Endothelial cell of umbilical vein (primary cell): ENCODE measurements at places on chromosomes 2 and 18.

DNA sequence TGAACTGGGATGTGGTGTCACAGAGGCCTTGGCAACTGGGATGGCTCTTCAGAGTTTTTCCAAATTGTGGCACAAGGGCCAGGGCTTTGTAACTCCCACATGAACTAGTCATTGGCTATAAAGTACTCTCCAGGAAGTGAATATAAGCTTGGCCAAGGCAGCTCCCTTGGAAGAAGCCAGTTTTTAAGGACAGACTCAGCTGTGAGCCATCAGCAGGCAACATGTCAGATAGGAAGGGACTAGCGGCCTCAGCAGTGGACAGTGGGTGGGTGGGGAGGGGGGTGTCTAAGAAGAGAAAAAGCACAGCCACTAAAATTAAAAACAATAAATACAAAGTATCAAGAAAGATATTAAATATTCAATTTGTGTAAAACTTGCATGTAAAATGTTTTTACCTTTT lies 691.1 kb upstream of the PIK3C3 start:
- DNase-seq = no peak

- DNase-seq = no peak
Measured at GRCh38 chr2:144354953-144355352, 165.0 kb downstream of the ZEB2 start.

DNA sequence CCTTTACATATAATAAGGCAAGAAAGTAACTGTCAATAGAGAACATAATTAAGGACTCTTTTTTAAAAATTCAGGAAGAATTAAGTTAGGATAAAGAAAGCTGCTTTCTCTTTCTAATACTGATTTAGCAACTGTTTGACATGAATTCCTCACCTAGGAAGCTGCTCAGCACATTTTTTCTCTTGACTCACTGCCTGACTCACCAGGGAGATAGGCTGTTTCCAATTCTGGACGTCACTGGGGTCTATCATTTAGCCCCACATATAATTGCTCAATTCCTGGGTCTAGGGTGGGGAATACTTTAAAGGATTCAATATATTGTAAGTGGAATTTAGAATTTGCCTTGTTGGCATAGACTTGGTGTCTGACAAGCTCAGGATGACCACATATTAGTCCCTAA lies 50.8 kb upstream of the UGP2 start:
- DNase-seq = peak; percentile 37

DNA sequence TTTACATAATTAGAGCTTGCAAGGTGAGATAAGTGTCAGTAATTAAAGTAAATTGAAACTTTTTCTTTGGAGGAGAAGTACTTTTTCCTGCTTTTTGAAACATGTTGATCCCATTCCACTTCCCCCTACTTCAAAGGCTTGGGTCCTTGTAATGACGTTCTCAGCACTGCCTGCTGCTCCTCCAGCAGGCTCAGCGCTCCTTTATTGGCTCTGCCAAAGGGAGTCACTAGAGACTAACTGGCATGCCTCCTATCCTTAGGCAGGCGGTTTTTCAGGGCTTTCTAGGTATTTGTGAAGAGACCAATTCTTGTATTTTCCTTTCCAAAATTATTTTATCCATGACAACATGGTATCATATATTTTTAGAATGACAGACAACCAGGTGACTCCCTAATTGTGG lies 43.9 kb upstream of the ACADL start:
- DNase-seq = no peak

- no peak for DNase-seq
Measured at GRCh38 chr18:78688916-78689315, 290.7 kb upstream of the SALL3 start.

DNA sequence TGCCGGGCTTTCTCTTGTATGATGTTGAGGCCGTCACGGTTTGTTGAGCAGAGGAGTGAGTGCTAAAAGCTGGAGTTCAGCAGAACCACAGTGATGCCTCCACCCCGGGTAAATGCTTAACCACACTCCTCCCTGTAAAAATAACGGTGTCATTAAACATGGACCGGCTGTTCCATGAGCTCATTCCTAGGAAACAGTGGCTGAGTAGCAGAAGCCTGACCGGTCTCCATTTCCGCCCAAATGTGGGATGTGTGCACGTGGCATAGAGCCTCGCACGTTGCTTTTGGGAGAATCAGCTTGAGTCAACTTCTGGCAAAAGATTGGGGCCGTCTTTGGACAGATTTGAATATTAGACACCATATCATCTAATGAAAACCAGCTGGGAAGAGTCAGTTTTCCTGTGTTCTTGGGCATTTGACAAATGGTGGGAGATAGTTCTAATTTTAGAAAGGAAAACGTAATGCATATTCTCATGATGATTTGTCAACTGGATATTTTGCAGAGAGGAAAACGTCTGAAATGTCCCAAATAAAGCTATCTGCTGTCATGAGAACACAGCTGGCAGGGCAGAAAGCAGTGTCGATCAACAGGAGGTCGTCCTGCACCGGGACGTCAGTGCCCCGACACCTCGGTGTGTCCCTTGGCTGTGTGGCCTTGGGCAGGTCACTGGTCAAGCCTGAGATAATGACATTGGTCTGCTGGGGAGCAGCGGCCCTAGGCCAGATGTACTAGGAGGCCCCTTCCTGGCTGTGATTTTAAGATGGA lies 42.4 kb downstream of the LRRFIP1 start:
- no peak for DNase-seq

DNA sequence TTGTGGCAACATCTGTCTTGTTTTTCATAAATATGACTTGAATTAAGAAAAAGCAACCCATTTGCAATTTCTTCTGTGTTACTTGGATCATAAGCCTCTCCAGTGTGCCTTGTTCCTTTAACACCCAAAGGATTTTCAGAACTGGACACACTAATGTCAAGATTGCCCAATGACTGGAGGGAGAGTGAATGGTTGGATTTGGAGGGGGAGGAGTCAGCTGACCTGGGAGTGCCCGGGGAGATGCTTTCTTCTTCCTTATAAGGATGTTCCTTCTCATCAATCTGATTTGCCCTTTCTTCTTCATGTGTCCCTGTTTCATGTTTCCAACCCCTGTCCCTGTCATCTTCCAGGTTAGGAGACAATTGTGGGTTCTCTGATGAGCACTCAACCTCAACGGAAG lies 48.8 kb downstream of the ALPK2 start:
- no peak for DNase-seq

DNA sequence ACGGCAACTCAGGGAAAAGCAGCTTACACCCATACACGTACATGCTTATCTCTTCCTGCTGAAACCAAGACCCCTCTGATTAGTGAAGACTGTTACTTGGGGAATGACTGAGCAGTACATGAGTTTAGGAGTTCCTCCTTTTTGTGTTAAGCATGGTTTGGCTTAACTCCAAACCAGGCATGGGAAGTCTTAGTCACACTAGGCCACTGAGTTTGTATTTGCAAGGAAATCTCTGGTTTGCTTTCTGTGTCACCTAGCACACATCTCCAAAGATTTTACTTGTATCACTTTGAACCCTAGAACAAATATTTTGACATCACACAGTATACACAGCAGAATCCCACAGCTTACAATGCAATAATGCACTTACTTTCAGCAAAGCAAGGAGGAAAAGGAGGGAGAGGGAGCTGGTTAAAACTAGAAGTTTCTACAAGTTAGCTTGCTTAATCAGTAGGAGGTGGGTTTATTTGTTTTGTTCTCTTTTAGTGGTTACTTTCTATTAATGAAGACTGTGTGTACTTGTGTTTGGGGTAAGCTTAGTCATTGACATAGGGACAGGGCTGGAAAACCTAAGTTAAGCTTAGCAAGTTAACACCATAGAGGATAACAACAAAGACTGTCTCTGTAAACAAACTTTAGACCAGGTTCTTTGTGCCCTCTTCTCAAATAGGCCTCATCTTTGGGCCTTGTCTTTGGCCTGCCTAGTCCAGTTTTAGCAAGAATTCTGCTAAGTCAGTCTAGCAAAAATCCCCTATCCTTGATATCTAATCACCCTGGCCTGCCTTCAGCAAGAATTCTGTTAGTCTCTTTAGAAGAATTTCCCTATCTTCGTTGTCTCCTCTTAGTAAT lies 219.4 kb downstream of the MREG start:
- peak; percentile 97 for DNase-seq

DNA sequence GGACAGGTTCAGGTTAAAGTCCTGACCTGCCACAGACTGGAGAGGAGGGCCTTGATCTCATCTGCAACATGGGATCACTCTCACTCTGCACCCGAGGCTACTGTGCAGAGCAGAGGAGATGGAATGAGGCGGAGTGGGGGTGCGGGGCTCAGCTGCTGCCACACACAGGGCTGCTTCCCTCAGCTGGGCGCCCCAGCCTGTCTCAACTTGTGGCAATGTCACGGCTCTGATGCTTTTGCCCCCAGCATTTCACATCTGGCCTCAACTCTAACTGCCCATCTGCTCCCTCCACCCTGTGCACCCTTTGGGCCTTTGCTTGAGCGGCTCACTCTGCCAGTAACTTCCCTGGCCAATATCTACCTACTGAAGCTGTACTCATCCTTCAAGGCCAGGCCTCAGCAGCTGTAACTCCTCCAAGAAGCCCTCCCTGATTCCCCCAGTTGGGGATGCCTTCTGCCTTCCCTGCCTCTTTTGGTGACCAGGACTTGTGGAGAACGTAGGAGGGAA lies 70.3 kb downstream of the POLR1A start:
- DNase-seq = no peak

DNA sequence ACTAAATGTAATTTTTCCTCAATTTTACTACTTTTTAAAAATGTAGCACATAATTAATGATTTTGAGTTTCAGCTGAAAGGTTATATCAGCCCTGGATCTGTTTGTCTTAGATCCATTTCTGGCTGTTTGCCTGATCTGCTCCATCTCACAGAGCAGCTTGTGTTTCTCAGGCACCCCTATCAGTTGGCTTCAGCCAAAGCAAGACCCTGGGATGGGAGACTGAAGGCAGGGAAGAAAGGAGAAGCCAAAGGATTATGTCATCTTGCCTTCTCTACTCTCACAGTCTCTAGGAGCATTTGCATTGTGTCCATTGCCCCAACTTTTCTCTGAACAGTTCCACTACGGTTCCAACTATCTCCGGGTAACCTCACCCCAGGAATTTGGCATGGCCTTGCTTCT lies 110.5 kb downstream of the CCDC148 start:
- DNase-seq = no peak

DNA sequence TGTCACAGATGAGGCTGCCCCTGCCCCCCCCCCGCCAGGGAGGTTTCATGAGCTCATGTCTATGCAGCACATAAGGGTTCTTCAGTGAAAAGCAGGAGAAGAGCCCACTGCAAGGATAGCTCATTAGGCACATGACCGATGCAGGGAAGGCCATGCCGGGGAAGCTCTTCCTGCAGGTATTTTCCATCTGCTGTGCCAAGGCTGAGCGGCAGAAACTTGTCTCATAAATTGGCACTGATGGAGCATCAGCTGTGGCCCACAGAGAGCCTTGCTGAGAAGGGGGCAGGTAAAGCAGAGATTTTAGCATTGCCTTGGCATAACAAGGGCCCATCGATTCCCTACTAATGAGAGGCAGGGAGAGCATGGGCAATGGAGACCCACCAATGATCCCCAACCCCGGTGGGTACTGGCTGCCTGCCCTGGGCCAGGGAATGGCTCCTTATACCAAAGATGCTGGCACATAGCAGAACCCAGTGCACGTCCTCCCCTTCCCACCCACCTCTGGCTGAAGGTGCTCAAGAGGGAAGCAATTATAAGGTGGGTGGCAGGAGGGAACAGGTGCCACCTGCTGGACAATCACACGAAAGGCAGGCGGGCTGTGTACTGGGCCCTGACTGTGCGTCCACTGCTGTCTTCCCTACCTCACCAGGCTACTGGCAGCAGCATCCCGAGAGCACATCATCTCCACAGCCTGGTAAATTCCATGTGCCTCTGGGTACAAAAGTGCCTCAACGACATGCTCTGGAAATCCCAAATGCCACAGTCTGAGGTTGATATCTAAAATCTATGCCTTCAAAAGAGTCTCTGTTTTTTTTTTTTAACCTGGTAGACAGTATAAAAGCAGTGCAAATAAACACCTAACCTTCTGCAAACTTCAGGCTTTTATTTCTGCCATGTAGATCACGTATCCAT lies 41.4 kb downstream of the STEAP3 start:
- peak; percentile 49 for DNase-seq

DNA sequence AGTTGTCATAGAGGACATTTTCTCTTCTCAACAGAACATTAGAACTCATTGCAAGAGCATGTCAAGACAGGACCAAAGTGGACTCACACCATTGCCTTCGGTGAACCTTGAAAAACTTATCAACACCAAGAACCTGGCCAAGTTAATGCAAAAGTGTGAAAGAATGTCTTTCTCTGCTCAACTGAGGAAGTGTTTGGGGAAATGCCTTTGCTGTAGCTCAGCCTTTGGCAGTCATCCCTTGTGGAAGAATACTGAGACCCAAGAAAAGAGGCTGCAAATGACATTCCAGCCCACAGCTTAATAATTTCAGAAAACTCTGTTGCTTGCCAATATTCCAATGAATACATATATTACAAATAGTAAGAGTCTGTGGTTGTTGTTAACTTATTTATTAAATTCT lies 728.8 kb upstream of the PIK3C3 start:
- peak; percentile 89 for DNase-seq

DNA sequence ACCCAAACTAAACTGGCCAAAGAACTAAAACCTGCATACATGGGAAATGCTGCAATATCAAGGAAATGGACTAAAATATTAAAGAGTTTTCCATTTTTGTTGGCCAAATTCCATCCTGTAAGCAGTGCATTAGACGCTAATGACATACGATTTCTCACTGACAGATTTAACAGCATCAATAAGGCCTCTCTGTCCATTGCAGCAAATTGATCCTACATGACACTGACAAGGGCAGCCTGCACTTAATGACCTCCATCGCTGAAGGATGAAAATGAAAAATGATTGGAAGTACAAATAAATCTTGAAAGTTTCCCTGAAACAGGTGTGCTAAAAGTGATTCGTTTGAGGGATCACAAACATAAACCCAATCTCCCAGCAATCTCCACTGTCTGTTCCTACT lies 317.6 kb upstream of the KLHL14 start:
- no peak for DNase-seq
